ENCODE measurements at places on chromosomes 2 and 18.

DNA sequence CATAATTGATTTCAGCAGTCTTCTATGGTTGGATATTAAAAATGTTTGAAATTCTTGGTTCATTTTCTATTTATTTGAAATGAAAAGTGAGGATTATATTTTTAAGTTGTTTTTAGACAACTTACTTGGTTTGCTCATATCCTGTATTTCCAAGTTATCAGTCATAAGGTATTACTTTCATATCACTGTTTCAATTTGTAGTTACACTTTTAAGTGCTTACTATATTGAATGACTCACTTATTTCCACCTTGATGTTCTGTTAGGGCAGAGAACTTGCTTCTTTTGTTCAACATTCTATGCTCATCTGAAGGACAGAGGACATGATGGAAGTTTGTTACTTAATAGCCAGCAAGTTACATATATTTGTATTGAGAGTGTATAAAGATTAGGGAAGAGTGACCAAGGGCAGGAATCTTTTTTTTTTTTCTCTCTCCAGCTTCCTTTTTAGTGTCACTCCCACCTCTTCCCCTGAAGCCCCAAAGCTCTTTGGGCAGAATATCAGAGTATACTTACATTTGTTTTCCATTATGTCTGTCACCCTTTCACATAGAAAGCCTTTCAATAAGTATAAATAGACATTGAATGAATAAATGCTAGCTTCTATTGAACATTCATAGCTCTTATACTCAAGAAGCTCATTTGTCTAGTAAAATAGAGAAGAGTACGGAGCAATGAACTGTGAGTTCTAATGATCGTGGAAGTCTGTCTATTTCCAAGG, 28.1 kb downstream of the PIK3C3 start:
- peak; percentile 76 for DNase-seq

DNA sequence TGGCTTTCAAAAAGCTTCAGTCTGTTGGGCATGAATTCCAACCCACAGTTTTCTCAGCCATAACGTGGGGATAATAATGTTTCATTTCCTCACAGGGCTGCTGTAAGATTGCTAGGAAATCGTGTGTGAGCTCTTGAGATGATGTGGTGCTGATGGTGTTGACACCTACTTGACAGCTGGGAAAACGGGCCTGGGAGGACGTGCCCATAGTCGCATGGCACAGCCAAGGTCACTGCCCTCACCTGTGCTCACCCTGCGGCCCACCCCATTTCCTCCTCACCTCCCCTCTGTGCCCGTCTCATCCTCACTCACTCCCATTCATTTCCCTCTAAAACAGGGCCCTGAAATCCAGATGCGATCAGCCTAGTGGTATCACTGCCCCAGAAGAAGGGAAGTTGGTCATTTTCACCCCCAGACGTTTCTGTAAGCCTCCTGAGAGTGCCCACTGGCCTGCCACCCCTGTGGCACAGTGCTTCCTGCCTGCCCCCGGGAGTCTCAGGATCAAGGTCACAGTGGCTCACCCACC, 33.0 kb downstream of the DPYSL5 start:
- no peak for DNase-seq

DNA sequence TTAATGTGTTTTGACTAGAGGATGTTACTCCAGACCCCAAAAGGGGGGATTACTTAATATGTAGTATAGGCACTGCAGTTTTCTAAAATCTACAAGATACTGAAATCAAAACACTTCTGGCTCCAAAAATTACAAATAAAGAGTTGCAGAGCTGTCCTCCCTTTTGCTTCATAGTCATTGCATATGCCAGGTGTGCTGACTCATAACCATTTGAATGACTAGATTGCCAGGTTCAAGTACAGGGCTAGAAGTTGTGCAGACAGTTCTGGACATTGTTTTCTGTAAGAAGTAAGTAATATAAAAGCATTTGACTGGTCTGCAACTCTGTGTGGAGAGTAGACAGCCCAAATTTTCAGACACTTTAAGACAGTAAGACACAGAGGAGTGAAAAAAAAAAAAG, 6.7 kb downstream of the CWC22 start:
- peak; percentile 42 for DNase-seq

DNA sequence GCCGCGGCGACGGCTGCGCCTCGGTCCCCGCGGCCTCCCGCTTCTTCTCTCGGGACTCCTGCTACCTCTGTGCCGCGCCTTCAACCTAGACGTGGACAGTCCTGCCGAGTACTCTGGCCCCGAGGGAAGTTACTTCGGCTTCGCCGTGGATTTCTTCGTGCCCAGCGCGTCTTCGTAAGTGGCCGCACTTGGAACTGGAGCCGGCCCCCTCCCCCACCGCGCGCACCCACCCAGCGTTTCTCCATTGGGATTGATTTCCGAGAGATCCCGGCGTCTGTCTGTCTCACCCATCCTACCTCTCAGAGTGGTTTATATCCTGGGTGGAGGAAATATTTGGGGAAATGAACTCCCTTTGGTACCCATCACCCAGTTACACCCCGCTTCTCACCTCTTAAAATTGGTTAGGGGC, 498 bp downstream of the ITGAV start:
- no peak for DNase-seq

- no peak for DNase-seq
Measured at GRCh38 chr2:42756966-42757513, 6.9 kb downstream of the OXER1 start.

DNA sequence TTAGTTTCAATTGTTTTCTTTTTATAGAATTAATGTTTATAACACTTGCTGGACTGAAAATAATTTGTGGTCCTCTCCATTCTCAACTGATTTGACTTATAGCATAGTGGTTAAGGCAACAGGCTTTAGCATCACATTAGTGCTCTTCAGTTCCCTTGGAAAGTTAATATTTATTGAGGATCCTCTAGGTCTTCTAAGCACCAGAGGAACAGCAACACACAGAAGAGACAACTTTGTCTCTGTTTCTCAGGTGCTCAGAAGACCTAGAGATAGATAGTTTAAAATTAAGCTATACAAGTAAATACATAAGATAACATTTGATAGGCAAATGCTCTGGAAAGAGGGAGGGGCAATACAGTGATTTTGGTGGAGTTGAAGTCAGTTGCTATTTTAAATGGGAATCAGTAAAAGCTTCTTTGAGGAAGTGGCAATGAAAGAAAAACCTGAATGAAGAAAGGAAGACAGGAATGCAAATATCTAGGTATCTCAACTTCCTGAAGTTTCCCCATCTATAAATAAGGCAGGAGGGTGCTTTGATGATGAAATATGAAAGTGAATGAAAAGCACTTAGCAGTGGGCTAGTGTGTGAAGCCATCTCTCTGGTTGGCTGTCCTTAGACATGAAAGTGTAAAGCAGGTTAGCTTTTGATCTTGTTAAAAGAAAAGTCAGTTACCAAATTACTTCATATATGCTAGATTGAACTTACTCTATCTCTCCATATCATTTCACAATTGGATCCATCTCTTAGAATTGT, 7.9 kb downstream of the NEUROD1 start:
- DNase-seq = no peak

DNA sequence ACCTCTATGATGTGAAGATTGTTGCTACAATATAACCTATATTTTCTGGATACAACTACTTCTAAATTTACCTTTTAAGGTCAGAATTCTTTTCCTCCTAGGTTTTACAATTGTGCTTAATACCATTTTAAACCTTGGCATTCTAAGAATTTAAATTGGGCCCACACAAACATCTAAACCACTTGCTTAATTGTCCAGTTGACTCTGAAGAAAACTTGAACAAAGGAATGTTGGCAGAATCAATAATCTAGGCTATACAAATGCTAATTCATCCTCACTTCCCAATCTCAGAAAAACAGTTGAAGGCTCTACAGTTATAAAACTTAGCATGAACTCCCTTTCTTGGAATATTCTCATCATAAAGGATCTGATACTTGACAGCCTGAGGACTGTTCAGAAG, 84.3 kb downstream of the RPRM start:
- no peak for DNase-seq

- DNase-seq = peak; percentile 86
Measured at GRCh38 chr18:812376-813171, 532 bp upstream of the YES1 start.

Data from bronchial epithelial cell (primary cell).